ENCODE measurements at places on chromosomes 1 and 21.

DNA sequence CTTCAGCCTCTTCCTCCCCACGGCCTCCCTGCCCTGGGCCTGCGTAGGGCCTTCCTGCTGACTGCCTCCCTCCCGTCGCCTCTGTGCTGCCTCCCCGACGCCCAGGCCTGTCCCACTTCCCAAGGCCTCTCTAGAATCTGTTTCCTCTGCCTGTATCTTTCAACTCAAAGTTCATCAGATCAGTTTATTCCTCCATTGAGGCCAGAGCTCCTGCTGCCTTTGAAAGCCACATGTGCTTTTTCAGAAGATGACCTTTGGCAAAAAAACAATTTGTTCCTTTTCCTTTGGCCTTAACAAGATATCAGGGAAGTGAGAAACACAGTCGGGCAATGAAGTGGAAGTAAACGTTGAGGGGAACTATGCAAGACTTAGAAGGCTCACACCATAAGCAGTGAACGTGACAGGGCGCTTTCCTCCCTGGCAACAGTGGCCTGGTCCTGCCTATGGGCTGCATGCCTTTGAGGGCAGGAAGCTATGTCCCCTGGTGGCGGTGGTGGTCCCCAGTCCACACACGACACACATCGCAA is 85.9 kb downstream of the PSMG1 start:
- DNase-seq, result no peak

GRCh38 chr1:174060090-174060489 is 37.9 kb upstream of the RC3H1 start:
- no peak for DNase-seq

DNA sequence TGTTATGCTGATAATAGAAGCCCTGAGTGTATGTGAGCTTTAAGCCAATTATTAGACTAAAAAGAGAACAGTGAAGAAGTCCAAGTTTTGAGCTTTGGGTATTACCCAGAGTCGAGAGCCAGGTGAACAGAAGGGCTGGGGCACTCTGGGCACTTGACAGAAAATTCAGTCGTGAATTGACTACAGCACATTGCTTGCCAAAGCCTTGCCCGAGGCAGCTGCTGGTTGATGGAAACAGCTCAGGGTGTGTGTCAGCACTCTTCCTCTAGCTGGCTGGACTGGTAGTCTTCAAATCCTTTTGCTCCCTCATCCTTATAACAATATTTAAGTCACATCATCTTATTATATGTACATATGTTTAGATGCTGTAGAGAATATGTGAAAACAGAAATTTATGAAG is 21.3 kb downstream of the PDE4B start:
- peak; percentile 51 for DNase-seq

DNA sequence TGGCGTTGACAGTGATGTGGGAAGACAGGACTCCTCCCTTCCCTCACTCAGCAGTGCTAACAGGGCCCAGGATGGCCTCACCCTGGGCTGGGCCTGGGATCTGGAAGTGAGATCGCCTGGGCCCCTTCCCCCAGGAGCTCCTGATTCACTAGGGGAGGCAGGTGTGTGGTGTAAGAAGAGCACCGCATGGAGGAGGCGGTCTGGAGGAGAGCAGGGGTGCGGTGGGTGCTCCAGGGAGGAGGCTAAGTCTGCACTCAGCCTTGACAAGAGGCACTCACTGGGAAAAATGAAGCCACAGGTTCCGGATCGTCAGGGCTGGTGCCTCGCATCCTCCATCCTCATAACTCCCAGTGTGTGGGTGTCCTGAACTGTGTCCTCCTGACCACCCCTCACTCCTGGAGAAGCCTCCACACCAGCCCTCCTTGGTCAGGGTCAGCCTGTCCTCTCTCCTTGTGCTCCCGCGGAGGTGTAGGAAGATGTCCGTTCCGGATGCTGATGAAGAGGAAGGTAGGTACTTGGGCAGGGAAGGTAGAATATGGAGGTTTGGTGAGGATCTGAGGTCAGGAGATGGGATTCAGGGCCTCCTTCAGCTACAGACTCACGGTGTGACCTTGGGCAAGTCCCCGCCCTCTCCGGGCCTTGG is 142.1 kb upstream of the WNT4 start:
- no peak for DNase-seq

DNA sequence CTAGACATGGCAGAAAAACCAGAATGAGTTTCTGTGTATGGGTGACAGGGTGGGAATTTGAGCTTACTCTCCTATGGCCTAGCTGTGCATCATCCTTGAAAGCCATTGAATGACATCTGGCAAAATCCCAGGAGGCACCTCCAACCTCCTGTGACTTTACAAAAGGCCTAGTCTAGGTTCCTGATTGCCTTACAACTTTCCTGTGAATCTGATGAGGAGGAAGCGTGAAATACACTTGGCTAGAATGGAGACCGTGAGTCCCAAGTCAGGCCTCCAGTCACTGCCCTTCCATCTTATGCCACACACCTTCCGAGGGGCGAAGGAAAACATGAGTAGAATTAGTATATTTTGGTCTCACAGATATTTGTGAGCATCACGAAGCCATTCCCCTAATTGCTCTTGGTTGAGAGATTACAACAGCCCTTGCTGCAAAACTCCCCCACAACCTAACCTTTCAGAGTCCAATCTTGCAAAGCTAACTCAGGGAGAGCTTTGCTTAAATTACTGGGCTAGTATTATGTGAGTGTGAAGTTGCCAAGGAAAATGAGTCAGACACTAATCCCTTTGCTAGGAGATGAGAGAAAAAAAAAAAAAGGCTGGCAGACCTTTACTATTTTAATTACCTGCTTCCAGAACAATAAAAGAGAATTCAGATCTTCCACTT is 36.3 kb upstream of the PAXBP1 start:
- peak; percentile 45 for DNase-seq

DNA sequence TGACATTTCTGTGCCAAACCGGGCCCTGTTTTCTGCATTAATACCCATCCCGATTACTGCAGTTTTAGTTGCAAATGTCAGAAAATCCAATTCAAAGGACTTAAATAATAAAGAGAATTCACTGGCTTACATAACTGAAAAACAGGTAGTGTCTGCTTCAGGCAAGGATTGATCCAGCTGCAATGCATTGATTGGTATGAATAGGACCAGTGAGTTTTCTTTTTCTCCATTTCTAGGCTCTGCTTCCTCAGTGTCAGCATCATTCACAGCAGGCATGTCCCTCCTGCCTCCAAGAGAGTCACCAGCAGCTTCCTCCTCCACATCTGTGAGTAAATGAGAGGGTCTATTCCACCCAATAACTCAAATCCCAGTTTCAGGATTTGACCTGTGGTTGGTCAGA is 33.7 kb upstream of the ACTL8 start:
- no peak for DNase-seq

DNA sequence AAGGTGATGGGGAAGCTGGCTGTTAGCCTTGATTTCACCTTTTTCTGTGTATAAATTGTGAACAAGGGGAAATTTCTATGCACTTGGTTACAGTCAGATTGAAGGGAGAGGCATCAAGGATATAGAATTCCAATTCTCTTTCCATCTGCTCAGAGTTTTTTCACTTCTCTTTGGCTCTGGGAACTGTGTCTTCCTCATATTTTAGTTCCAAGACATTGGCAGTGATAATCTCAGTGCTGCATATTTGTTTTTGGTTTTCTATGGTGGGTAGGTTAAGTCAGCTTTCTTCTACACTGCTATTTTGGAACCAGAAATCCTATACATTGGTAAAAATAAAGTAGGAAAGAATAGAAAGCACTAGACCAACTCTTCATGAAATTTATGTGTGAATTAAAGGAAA is 569.6 kb upstream of the CXADR start:
- no peak for DNase-seq

DNA sequence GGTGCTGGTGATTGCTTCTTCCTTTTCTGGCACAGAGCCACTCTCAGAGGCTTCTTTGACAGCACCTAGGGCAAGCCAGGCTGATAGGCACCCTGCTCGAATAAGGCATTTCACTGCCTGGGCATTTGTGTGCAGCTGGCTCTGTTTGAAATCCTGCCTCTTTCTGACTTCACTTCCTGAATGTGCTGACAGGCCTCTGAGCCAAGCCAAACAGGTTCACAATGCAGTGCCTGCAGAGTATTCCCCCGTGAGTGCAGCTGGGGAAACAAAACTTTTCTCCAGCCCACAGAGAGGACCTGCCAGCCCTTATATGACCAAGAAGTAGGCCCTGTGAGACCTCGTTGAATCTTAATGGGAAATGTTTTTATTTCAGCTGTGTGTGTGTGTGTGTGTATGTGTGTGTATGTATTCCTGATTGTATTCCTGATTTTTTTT is 10.4 kb downstream of the JUN start:
- peak; percentile 65 for DNase-seq

- DNase-seq, result no peak
These were observed at the start of gene TTLL10 for GRCh38 chr1:1173793-1174415. Gene TTLL10 (plus strand): TSS chr1:1173880. CDS start chr1:1179216, 5,336 bp downstream.

- no peak for DNase-seq
These were observed 1805.9 kb downstream of the NCAM2 start for GRCh38 chr21:22804151-22804550.

GRCh38 chr1:52179073-52179472 is 37.2 kb downstream of the ZFYVE9 start:
- DNase-seq, result peak; percentile 45

- no peak for DNase-seq
These were observed 215.7 kb downstream of the ST6GALNAC3 start for GRCh38 chr1:76290271-76290670.

- DNase-seq, result peak; percentile 83
These were observed 106.4 kb downstream of the IFI44 start for GRCh38 chr1:78755986-78756385.

- no peak for DNase-seq
These were observed 23.0 kb downstream of the SLAMF1 start for GRCh38 chr1:160623862-160624261.

DNA sequence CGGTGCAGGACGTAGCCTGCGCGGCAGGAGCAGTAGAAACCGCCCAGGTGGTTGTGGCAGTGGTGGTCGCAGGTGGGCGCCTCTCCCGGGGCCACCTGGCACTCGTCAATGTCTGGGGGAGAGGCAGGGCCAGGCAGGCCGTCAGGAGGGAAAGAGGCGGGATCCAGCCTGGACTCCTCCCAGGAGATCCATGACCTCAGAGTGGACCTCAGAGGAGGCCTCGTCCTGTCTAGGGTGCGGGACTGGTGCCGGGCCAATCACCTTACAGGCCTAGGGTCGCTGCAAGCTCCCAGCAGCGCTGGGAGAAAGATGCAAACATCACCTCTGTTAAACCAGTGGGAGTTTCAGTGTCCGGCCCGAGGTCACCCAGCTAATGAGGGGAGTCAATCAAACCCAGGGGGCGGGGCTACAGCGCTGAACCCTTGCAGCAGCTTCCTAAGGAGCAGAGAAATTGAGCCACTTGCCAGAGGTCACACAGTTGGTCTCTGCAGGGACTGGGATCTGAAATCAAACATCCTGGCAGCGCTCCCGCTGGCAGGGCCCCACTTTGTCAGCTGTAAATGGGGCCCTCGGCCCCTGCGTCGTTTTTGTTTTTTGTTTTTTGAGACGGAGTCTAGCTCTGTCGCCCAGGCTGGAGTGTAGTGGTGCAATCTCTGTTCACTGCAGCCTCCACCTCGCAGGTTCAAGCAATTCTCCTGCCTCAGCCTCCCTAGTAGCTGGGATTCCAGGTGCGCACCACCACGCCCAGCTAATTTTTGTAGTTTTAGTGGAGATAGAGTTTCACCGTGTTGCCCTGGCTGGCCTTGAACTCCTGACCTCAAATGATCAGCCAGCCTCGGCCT is 1.4 kb downstream of the MASP2 start:
- no peak for DNase-seq

- DNase-seq, result no peak
These were observed 251.2 kb downstream of the RRAGC start for GRCh38 chr1:38608202-38608864.

DNA sequence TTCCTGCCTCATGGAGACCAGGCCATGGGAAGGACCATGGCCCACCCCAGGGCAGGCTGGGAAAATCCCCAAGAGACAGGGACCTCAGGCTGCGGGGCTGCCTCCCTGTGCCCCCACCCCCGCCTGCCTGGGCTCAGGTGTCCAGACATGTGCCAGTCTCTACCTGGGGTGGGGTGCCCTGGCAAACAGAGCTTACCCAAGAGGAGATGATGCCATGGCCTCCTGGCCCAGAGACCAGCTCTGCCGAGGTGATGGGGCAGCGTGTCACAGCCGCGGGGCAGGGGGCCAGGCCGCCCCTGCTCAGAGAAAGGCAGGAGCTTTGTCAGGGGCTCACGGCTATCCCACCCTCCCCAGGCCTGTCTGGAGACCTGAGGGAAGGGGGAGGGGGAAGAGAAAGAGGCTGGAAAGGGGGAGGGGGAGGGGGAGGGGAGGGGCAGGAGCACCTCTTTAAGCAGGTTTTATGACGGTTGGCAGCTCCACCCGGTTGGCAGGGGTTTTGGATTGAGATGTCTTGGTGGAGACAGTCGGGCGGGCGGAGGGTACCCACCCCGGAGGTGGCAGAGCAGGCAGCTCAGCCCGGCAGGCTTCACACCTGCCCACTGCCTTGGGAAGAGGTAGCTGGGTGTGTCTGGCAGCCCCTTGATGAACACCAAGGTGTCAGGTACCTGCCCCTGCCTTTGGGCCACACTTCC is 101.5 kb upstream of the IFFO2 start:
- DNase-seq, result no peak

- peak; percentile 71 for DNase-seq
These were observed 52.9 kb upstream of the CD46 start for GRCh38 chr1:207698822-207699483.

GRCh38 chr1:44733365-44733764 is 2.4 kb upstream of the RNU5D-1 start:
- peak; percentile 28 for DNase-seq

DNA sequence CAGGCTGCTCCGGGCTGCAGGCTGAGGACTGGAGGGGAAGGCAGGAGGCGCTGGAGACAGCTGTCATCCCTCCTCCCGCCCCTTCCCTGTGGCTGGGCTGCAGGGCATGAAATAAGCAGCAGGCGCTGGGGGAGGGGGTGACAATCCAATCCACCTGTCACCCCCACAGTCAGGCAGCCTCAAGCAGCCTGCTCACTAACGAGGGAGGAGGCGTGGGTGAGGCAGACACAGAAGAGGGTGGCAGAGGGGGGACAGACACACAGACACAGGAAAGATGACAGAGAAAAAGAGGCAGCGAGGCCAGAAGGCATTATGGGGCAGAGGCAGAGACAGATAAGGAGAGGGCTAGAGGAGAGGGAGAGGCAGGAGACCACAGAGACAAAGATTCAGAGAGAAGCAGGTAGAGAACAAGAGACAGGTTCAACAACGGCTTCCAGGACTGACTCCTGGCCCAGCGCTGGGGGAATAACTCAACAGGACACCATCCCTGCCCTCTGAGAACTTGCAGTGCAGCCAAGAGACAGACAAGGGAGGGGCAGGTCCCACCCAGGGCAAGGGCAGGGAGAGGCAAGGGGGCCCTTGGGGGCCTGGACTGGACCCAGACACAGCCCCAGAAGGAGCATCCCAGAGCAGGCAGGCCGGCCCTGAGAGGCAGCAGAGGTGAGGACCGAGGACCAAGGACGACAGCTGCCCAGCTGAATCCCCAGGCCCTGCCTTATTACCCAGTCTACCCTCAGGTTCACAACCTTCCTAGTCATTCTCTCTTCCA is 11.2 kb downstream of the MEF2D start:
- no peak for DNase-seq
